ENCODE measurements at places on chromosomes 16 and 17.

DNA sequence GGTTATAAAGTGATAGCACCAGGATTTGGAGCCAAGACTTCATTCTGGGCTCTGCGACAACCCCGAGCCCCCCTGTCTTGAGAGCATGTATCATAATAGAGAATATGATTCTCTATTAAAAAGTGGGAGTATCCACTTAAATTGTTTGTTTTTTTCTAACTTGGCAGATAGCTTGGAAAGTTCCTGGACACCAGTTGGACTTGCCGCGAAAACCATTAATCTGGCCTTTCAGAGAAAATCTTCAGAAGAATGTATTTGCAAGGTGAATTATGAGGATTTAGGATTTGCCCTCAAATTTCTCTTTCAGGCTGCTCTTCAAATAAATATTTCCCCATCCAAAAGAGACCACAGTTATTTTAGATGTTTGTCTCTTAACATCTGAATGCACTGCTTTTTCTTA is 53.5 kb downstream of the MARCHF10 start:
- DNase-seq: no peak
- no peak overlapping the region for H3K4me3 ChIP-seq
- no peak overlapping the region for H3K27ac ChIP-seq
- no peaks in the 10 kb centered on the region for H3K4me1 ChIP-seq
- no peaks in the 10 kb centered on the region for H3K36me3 ChIP-seq
- no peaks in the 10 kb centered on the region for H3K27me3 ChIP-seq

GRCh38 chr17:49384951-49385350 is 22.9 kb upstream of the ZNF652 start:
- H3K27ac ChIP-seq: no peak overlapping the region
- H3K36me3 ChIP-seq: no peaks in the 10 kb centered on the region
- H3K27me3 ChIP-seq: no peaks in the 10 kb centered on the region
- no peak overlapping the region for H3K4me3 ChIP-seq
- no peak for DNase-seq

- DNase-seq: no peak
- H3K4me1 ChIP-seq: no peaks in the 10 kb centered on the region
- H3K4me3 ChIP-seq: no peak overlapping the region
- no peak overlapping the region for H3K27ac ChIP-seq
- H3K27me3 ChIP-seq: peaks cover 17% of the 10 kb centered on the region
Observed at GRCh38 chr17:49465331-49465903, 29.7 kb upstream of the NGFR start.

- H3K4me1 ChIP-seq: no peaks in the 10 kb centered on the region
- no peak overlapping the region for H3K4me3 ChIP-seq
- DNase-seq: no peak
- H3K27ac ChIP-seq: peak overlapping the region; percentile 32
- no peaks in the 10 kb centered on the region for H3K36me3 ChIP-seq
Observed at GRCh38 chr17:2177235-2177811, 122.4 kb downstream of the HIC1 start.

DNA sequence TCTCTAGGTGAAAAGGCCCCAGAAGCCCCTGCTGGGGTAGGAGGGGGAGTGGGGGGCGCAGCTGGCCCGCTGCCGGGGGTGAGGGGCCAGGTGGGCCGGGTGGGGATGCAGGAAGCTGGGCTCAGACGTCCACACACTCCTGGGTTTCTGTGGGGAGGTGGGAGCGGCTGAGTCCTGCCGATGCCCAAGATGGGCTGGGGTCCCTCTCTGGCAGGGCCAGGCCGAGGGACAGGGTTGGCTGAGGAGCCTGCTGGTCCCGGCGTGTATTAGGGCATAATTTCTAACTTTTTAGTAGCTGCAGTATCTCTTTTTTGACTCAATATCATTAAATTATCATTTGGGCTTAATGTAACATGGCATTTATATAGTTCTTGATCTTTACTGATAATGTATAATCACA is 121.4 kb upstream of the CORO6 start:
- no peak overlapping the region for H3K4me3 ChIP-seq
- H3K36me3 ChIP-seq: no peaks in the 10 kb centered on the region
- no peaks in the 10 kb centered on the region for H3K27me3 ChIP-seq
- H3K27ac ChIP-seq: no peak overlapping the region

DNA sequence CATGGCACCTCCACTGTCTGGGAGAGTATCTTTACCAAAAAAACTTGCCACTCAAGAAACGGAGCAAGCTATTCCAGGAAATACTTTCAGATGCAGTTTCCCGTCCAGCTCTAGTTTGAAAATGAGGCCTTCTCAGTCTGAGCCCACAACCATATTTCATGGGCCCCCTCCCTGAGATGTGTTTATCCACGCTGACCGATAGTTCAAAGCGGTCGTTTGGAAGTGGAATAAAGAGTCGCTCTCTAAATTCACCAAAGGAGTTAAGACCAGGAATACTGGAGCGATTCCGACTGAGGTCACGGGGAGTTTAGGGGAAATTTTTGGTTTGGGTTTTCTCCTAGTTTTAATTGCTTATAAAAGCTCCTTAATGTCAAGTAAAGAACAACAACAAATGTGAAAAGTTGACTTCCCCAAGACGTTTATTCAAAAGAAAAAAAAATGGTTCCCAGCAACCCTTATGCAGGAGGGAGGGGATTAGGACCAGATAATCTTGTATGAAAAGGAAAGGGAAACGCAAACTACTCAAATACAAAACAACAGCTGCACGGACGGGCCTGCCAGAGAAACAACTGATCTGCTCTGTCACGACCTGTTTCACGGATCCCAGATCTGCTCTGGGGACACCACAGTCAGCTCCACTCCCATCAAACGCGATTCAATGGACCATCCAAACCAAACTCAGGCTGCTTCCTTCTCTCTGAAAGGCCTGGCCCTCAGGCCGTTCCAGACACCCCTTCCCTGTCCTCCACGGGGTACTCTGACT is 77.1 kb downstream of the MRM3 start:
- H3K36me3 ChIP-seq: no peaks in the 10 kb centered on the region
- DNase-seq: no peak
- peak overlapping the region; percentile 62 for H3K27ac ChIP-seq
- no peaks in the 10 kb centered on the region for H3K27me3 ChIP-seq
- no peaks in the 10 kb centered on the region for H3K4me1 ChIP-seq

- DNase-seq: no peak
- H3K27me3 ChIP-seq: no peaks in the 10 kb centered on the region
- H3K36me3 ChIP-seq: no peaks in the 10 kb centered on the region
- H3K4me1 ChIP-seq: no peaks in the 10 kb centered on the region
- H3K27ac ChIP-seq: no peak overlapping the region
- H3K4me3 ChIP-seq: no peak overlapping the region
Observed at GRCh38 chr16:59179446-59180082, 445.4 kb upstream of the GOT2 start.

- H3K4me3 ChIP-seq: no peak overlapping the region
- H3K4me1 ChIP-seq: no peaks in the 10 kb centered on the region
- no peak overlapping the region for H3K27ac ChIP-seq
- H3K27me3 ChIP-seq: peaks cover 15% of the 10 kb centered on the region
Observed at GRCh38 chr16:23832882-23833281, 2.9 kb upstream of the PRKCB start.

GRCh38 chr16:50841081-50841886 is 99.4 kb downstream of the CYLD start:
- H3K4me3 ChIP-seq: peak overlapping the region; percentile 20
- peaks cover 7% of the 10 kb centered on the region for H3K27me3 ChIP-seq
- H3K4me1 ChIP-seq: no peaks in the 10 kb centered on the region

DNA sequence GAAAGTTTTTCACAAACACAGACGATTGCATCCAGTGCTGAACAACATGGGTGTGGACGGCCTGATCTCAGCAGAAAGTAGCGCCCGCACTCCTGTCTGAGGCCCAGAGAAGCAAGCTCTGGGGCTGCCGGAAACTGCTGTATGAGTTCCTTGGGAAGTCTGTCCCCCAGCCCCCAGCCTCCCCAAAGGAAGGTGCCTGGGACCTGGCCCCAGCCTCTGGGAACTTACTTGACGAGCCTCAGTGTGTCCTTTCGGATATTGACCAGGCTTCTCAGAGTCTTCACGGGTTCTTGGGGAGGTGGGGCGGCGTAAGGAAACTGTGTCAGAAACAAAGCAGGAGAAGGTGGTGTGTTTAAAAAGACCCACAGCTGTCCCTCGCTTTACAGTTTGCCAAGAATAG is 32.4 kb upstream of the FOXJ1 start:
- no peaks in the 10 kb centered on the region for H3K27me3 ChIP-seq
- no peak overlapping the region for H3K27ac ChIP-seq
- DNase-seq: no peak
- no peak overlapping the region for H3K4me3 ChIP-seq
- H3K4me1 ChIP-seq: no peaks in the 10 kb centered on the region

GRCh38 chr16:11668623-11669379 is 546 bp downstream of the SNN start:
- no peaks in the 10 kb centered on the region for H3K4me1 ChIP-seq
- H3K27ac ChIP-seq: peak overlapping the region; percentile 14
- H3K4me3 ChIP-seq: peak overlapping the region; percentile 64
- no peak for DNase-seq

GRCh38 chr16:29743475-29743826 is 2.3 kb downstream of the C16orf54 start:
- no peak overlapping the region for H3K4me3 ChIP-seq
- H3K27me3 ChIP-seq: no peaks in the 10 kb centered on the region
- peaks cover 17% of the 10 kb centered on the region for H3K4me1 ChIP-seq
- no peaks in the 10 kb centered on the region for H3K36me3 ChIP-seq
- DNase-seq: no peak
- H3K27ac ChIP-seq: no peak overlapping the region
